ENCODE measurements at places on chromosomes 12 and 14.

GRCh38 chr14:71371711-71372396 lies 464.6 kb downstream of the PCNX1 start:
- H3K4me3 ChIP-seq = no peak overlapping the region
- H3K27ac ChIP-seq = no peak overlapping the region
- H3K4me1 ChIP-seq = no peaks in the 10 kb centered on the region
- no peaks in the 10 kb centered on the region for H3K36me3 ChIP-seq
- H3K27me3 ChIP-seq = no peaks in the 10 kb centered on the region
- no peak for DNase-seq

- no peak for DNase-seq
- no peak overlapping the region for H3K4me3 ChIP-seq
- H3K36me3 ChIP-seq = peaks cover 2% of the 10 kb centered on the region
- H3K27ac ChIP-seq = no peak overlapping the region
- peaks cover 7% of the 10 kb centered on the region for H3K4me1 ChIP-seq
- no peaks in the 10 kb centered on the region for H3K27me3 ChIP-seq
Measured at GRCh38 chr12:64752833-64753238, 6.4 kb downstream of the GNS start.

DNA sequence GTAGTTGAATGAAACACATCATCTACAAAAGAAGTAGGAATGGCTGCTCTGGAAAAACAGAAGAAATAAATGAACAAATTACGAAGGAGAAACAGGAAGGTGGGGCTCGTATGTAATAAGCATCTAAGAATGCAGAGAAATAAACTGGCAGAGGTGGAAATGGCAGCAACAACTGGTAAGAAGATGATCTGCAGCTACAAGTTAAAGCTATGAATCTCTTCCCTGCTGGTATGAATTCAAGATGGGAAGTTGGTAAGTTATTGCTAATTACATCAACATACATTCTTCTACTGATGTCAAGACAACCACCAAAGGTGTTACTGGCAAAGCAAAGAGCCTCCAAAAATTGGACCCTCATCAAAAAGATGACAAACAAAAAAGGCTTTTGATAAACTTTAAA lies 59.8 kb downstream of the HECTD4 start:
- H3K4me3 ChIP-seq = no peak overlapping the region
- H3K4me1 ChIP-seq = no peaks in the 10 kb centered on the region
- no peaks in the 10 kb centered on the region for H3K27me3 ChIP-seq

DNA sequence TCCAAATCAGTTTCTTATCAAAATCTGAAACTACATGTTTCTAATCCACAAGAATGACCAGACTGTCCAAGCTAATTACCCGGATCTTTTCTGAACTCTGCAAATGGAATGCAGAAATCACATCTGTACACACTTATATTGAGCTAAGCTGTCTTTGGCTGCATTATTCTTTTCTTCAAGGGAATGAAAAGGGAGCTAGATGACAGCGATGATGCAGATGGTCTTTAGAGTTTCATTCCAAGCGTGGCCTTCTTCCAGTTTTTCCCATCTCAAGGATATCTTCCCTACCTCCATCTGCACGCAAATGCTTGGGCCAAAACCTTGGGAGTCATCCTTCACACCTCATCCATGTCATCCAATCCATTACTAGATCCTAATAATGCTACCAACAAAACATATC lies 12.6 kb downstream of the KCNH5 start:
- DNase-seq = no peak
- no peaks in the 10 kb centered on the region for H3K27me3 ChIP-seq
- no peak overlapping the region for H3K27ac ChIP-seq
- no peaks in the 10 kb centered on the region for H3K4me1 ChIP-seq

DNA sequence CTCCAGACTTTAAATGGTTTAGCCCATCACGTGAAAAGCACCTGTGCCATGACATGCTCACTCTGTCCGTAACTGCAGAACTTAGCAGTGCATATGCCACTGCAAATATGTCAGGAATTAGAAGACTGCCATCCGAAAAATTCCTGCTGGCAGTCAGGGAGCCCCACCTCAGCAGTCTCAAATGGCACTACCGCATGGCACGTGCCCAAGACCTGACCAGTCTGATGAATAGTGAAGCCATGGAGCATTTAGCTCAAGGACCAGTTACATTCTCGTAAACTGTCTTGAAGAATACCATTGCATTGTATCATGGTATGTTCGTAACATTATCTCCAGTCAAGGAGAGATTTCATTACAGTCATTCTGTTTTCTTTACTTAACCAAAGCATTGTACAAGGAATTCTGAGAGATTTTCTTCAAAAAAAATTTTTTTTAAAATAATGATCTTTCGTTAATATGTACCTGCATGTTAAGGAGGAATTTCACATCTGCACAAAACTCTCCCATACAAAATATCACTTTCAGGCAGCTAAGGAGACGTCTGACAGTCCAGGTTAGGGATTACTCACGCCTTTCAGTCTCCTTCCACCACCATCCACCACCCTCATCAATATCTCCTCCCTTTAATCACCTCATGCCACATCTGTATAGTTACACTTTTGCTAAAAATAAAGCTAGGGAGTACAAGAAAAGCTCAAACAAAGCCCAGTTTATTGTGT lies 138.5 kb downstream of the ANO2 start:
- H3K4me1 ChIP-seq = no peaks in the 10 kb centered on the region
- DNase-seq = no peak
- H3K27ac ChIP-seq = no peak overlapping the region
- no peaks in the 10 kb centered on the region for H3K36me3 ChIP-seq
- H3K4me3 ChIP-seq = no peak overlapping the region

DNA sequence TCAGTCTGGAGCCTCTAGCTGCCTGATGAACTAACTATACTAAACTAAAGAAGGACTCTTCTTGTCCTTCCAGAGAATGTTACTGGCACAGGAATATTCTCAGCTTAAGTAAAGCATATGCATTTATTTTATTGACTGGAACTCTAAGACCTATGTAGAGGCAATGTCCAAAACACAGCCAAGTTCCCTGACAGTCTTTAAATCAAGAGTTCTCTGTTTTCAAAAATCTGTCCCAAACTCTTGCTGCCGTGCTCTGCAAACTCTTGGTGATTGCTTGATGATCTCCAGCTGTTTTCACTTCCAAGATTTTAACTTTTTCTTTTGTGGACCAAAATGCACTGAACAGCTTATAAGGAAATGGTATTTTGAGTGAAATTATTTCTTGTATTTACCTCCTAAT lies 67.5 kb upstream of the DAAM1 start:
- DNase-seq = no peak
- H3K4me1 ChIP-seq = no peaks in the 10 kb centered on the region
- H3K36me3 ChIP-seq = no peaks in the 10 kb centered on the region
- H3K27me3 ChIP-seq = no peaks in the 10 kb centered on the region

GRCh38 chr12:53805067-53805466 lies 53.3 kb upstream of the CISTR start:
- H3K36me3 ChIP-seq = no peaks in the 10 kb centered on the region
- peaks cover 2% of the 10 kb centered on the region for H3K4me1 ChIP-seq

DNA sequence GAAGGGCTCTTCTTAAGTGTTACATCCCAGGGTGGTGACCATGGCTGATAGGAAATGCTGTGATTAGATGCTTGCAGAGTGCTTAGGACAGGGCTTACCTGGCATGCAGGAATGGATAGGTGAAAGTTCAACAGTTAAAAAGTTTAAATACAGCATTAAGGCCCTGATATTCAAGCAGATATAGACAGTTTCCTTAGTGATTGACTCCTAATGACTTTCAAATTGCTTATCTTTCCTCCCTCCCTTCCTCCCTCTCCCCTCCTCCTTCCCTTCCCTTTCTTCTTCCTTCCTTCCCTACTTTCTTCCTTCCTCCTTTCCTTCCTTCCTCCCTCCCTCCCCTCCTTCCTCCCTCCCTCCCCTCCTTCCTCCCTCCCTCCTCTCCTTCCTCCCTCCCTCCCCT lies 244.6 kb upstream of the NOS1 start:
- no peaks in the 10 kb centered on the region for H3K4me1 ChIP-seq
- H3K4me3 ChIP-seq = no peak overlapping the region
- DNase-seq = no peak
- no peak overlapping the region for H3K27ac ChIP-seq
- H3K36me3 ChIP-seq = no peaks in the 10 kb centered on the region

DNA sequence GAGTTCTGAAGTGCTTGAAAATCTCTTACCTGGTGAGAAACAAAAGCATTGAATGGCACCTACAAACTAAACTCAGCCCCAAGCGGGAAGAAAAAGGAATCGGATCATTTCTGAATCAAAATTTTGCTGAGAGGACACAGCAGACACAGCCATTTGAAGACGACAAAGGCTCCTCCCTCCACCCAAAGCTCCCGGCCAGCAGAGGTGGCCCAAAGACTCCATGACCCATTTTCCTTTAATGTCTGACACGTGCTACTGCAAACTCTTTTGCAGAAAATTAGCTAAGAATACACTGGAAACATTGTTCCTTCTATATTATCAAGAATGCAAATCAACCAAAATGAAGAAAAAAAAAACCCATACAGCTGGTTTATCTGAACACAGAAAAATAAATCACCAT lies 85.9 kb upstream of the FOXN3 start:
- no peak overlapping the region for H3K27ac ChIP-seq
- no peak overlapping the region for H3K4me3 ChIP-seq
- H3K27me3 ChIP-seq = no peaks in the 10 kb centered on the region
- H3K36me3 ChIP-seq = no peaks in the 10 kb centered on the region
- H3K4me1 ChIP-seq = no peaks in the 10 kb centered on the region
- DNase-seq = no peak

- DNase-seq = no peak
- no peak overlapping the region for H3K27ac ChIP-seq
- no peaks in the 10 kb centered on the region for H3K27me3 ChIP-seq
- H3K36me3 ChIP-seq = no peaks in the 10 kb centered on the region
- H3K4me3 ChIP-seq = no peak overlapping the region
Measured at GRCh38 chr12:99444859-99445316, 202.7 kb upstream of the GARIN6 start.

DNA sequence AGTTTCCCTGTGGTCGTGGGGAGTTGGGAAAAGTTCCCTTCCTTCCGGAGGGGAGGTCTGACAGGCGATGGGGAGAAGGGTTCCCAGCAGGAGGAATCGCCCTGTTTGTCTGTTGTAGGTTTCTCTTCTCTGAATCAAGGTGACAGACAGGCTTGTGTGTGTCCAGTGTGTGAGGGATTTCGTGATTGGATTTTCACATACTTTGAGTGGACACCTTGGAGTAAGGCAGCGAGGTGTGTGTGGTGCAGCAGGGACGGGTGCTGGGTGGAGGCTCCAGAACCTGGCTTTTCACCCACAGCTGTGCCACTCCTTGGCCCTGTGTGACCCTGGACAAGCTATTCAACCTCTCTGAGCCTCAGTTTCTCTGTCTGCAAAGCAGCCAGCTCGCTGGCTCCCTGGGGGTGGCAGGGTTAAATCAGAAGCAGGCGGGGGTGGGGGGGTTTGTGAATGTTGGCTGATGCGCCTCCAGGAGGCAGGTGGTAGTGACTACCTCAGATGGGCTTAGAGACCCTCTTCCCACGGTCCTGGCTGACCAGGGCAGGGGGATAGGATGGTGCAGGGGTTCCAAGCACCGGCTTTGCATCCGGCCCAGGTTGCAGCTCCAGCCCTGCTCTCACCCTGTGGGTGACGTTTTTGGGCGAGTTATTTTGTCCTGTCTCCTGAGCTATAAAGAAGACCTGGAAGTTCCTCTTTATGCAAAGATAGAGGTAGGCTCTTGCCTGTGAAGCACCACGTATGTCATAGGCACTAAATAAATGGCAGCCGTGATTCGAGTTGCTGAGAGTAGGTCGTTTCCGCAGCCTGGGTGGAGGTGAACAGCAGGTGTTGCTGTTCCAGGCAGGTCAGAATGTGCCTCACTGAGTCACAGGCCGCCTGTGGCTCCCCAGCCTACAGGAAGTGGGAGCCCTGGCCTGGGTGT lies 679 bp downstream of the BDKRB2 start:
- H3K27me3 ChIP-seq = no peaks in the 10 kb centered on the region
- peak overlapping the region; percentile 77 for H3K27ac ChIP-seq
- H3K4me3 ChIP-seq = peak overlapping the region; percentile 73

DNA sequence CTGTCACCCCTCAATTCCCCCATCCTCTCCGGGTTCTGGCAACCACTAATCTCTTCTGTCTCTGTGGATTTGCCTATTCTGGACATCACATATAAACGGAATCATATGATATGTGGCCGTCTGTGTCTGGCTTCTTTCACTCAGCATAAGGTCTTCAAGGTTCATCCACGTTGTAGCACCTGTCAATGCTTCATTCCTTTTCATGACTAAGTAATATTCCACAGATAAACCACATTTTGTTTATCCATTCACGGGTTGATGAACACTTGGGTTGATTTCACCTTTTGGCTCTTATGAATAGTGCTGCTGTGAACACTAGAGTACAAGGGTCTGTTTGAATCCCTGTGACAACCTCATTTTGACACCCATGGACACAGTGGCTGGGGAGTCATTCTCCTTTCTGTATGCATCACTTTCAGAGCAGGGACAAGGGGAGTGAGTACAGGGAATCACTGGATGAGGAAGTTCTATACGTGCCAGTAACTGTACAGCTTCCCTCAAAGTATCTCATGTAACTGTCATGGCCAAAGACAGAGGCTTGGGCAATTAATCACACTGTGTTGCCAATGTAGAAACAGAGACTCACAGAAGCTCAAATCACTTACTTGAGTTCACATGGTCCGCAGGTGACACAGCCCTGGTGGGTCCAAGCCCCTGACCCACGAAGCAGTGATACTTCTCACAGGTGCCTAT lies 10.9 kb upstream of the TESC start:
- no peak overlapping the region for H3K27ac ChIP-seq
- no peaks in the 10 kb centered on the region for H3K27me3 ChIP-seq
- H3K4me3 ChIP-seq = no peak overlapping the region

- H3K36me3 ChIP-seq = no peaks in the 10 kb centered on the region
- H3K4me1 ChIP-seq = no peaks in the 10 kb centered on the region
- DNase-seq = peak; percentile 46
- H3K27me3 ChIP-seq = no peaks in the 10 kb centered on the region
Measured at GRCh38 chr12:14664434-14665023, 31.9 kb downstream of the GUCY2C start.

- H3K27me3 ChIP-seq = no peaks in the 10 kb centered on the region
- no peak overlapping the region for H3K27ac ChIP-seq
- no peaks in the 10 kb centered on the region for H3K4me1 ChIP-seq
- DNase-seq = no peak
- H3K4me3 ChIP-seq = no peak overlapping the region
Measured at GRCh38 chr12:79262938-79263337, 398.4 kb downstream of the SYT1 start.

DNA sequence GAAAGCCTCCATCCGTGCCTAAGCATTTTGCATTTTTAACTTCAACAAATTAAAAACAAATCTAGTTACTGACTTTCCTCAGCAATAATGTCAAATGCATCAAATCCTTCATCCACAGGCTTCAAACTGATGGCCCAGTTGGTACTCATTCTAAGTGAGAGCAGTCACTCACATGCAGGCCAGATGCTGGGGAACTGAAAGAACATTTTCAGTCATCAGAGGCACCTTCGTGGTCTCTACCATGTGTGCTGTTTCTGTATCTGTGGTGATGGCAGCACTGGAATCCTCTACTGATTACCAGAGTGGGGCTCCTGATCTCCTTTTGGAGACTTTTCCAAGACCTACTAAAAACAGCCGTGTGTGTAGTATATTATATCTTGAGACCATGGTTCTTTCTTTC lies 145.2 kb downstream of the PRIMA1 start:
- no peaks in the 10 kb centered on the region for H3K4me1 ChIP-seq
- H3K27ac ChIP-seq = no peak overlapping the region
- no peaks in the 10 kb centered on the region for H3K27me3 ChIP-seq

- no peak overlapping the region for H3K4me3 ChIP-seq
- H3K36me3 ChIP-seq = no peaks in the 10 kb centered on the region
- no peaks in the 10 kb centered on the region for H3K4me1 ChIP-seq
- DNase-seq = no peak
- no peak overlapping the region for H3K27ac ChIP-seq
Measured at GRCh38 chr12:41302979-41303403, 114.9 kb downstream of the PDZRN4 start.

- H3K27ac ChIP-seq = no peak overlapping the region
- no peak overlapping the region for H3K4me3 ChIP-seq
- no peak for DNase-seq
- no peaks in the 10 kb centered on the region for H3K4me1 ChIP-seq
- H3K36me3 ChIP-seq = no peaks in the 10 kb centered on the region
Measured at GRCh38 chr12:62656591-62657362, 190.2 kb downstream of the MON2 start.
